ENCODE measurements at places on chromosomes 3 and 15.

GRCh38 chr15:29516929-29517328 is 247.3 kb upstream of the NSMCE3 start:
- DNase-seq = no peak

DNA sequence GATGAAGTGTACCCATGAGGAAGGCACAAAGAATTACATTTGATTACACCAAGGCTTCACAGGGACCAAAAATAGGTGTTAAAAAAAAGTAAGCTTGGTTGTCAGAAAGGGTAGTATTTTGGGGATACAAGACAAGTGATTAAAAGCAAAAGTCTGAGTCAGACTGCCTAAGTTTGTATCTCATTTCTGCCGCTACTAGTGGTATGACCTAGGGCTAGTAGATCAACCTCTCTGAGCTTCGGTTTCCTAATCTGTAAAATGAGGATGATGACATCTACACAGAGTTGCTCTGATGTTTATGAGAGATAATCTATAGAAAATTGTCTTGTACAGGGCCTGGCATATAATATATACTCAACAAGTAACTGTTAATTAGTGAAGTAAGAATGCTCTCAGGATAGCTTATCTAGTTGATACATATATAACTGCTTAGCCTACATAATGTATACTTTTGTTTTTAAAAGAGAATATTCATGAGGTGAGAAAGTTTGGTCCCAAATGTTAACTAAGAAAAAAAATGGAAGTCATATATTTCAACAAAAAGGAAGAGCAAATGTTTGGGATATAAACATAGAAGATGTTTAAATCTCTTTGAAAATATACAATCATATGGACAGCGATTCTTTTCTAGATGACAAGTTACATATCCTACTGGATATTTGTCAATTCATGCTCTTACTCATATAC is 163.0 kb upstream of the SLC2A2 start:
- DNase-seq = no peak

GRCh38 chr3:101532783-101533602 is 20.0 kb upstream of the SENP7 start:
- DNase-seq = no peak

- no peak for DNase-seq
These were observed 352.6 kb downstream of the NLGN1 start for GRCh38 chr3:173750095-173750494.

DNA sequence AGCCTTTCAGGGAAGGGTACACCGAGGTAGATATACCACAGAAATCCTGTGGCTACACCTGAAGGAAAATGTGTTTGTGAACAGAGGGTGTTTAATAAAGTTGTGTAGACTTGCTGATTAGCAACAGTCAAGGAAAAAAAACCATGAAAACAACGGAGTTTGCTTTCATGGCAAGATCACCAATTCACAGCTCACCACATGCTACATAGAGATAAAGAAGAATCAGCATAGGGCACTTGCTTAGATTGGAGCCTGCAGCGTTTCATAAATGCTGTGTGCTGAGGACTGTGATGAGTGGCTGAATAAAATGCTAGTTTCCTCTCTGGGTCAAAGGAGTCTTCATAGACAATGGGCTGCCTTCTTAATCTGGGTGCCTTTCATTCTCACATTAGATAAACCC is 257.6 kb downstream of the SLC9A9 start:
- DNase-seq = no peak

- DNase-seq = no peak
These were observed 228.6 kb upstream of the CMC1 start for GRCh38 chr3:28012830-28013229.

- DNase-seq = no peak
These were observed 45.8 kb downstream of the MITF start for GRCh38 chr3:69784954-69785514.

- DNase-seq = no peak
These were observed 33.7 kb upstream of the SYNM start for GRCh38 chr15:99071091-99071680.

GRCh38 chr15:49154799-49155109 is 645 bp downstream of the COPS2 start:
- DNase-seq = no peak

Data from CD4-positive, alpha-beta T cell treated with Interleukin-4 for 1 hour (primary cell).